WTC11 (cell line): ENCODE measurements at places on chromosomes 5 and 9. TPM values are rescaled to one million over a fixed set of nuclear protein-coding genes. Genes with fewer than 3 reads are reported as not detected.

FOXD4 gene
- 0.13 to 0.25 TPM (median 0.21 TPM) in 3 replicates for total RNA-seq

DNA sequence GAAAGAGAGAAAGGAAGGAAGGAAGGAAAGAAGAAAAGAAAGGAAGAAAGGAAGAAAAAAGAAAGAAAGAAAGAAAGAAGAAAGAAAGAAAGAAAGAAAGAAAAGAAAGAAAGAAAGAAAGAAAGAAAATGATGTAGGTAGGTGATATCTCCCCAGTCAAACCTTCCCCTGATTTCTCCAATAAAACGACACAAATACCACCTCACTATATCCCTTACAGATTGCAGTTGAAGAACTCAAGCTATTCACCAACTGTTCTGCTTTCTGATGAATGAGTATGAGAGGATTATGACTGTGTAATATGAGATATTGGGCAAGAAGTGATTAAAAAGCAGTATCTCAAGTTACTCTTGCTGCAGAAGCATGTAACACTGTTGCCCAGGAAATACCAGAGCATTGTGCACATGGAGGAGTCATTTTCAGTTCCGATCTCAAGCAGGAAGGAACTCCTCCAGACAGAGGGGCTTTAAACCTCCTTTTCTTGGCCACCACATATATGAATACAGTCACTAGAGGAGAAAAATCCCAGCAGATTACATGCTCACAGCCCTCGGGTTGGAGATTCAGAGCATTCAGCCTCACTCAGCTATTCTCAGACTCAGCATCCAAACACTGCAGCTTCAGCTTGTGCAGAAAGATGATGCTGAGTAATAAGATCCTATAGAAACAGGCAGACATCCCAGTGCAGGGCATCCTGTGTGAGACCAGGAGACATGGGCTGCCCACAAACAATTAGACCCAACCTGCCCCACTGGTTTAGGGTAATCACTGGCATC is 61.4 kb downstream of the UGCG start:
- peaks cover 12% of the 10 kb centered on the region for H3K4me1 ChIP-seq
- DNase-seq: no peak
- H3K27ac ChIP-seq: no peak overlapping the region
- no peak overlapping the region for H3K4me3 ChIP-seq
- no peaks in the 10 kb centered on the region for H3K36me3 ChIP-seq

- no peaks in the 10 kb centered on the region for H3K27me3 ChIP-seq
- H3K4me1 ChIP-seq: no peaks in the 10 kb centered on the region
- H3K27ac ChIP-seq: no peak overlapping the region
- H3K4me3 ChIP-seq: no peak overlapping the region
These were observed 81.9 kb downstream of the COL27A1 start for GRCh38 chr9:114237247-114237646.

- DNase-seq: peak; percentile 56
- H3K27ac ChIP-seq: no peak overlapping the region
- H3K36me3 ChIP-seq: 0 out of 2 replicates have a peak, but pooled peaks cover 6% of the 10 kb centered on the region
- H3K27me3 ChIP-seq: peaks cover 36% of the 10 kb centered on the region
- H3K4me3 ChIP-seq: peak overlapping the region; percentile 81
These were observed 745 bp downstream of the GADD45G start for GRCh38 chr9:89605465-89606048.

DNA sequence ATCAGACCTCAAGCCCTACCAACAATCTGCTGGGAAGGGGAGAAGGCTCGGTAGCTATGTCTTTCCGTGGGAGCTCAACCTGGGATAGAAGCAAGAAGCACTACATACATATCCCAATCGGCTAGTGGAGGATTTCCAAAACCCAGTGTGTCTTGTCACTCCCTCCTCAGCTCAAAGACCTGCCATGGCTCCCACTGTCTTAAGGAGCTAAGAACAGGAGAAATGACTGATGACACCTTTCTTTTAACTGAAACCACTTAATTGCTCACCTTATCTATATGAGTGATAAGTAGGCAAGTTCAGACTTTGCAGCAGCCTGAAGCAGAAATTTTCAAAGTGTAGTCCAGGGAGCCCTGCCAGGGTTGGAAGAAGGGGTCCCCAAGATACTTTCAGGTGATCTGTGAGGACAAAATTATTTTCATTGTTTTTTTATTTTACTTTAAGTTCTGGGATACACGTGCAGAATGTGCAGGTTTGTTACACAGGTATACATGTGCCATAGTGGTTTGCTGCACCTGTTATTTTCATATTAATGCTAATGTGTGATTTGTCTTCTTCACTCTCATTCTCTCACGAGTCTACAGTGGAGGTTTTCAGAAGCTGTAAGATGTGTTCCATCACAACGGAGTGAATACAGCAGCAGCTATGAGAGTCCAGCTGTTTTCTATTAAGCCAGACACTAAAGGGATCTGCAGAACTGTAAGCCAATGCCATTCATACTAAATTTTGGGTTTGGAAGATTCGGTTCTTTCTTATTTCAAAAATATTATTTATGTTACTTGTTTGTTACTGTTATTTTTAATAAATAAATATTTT is 41.4 kb downstream of the PAX5 start:
- DNase-seq: no peak
- H3K27me3 ChIP-seq: peaks cover 58% of the 10 kb centered on the region
- H3K36me3 ChIP-seq: no peaks in the 10 kb centered on the region; the same call in 1 of the 2 replicates
- H3K4me1 ChIP-seq: peaks cover 23% of the 10 kb centered on the region

- H3K27me3 ChIP-seq: peaks cover 8% of the 10 kb centered on the region; the same call in 1 of the 2 replicates
- no peak overlapping the region for H3K4me3 ChIP-seq
- no peak overlapping the region for H3K27ac ChIP-seq
- no peak for DNase-seq
- H3K36me3 ChIP-seq: no peaks in the 10 kb centered on the region
These were observed 5.4 kb upstream of the SLC25A51 start for GRCh38 chr9:37909326-37909725.

GRCh38 chr5:129904667-129905472 is 605 bp downstream of the CHSY3 start:
- H3K4me3 ChIP-seq: peak overlapping the region; percentile 83
- DNase-seq: peak; percentile 30
- no peak overlapping the region for H3K27ac ChIP-seq

DNA sequence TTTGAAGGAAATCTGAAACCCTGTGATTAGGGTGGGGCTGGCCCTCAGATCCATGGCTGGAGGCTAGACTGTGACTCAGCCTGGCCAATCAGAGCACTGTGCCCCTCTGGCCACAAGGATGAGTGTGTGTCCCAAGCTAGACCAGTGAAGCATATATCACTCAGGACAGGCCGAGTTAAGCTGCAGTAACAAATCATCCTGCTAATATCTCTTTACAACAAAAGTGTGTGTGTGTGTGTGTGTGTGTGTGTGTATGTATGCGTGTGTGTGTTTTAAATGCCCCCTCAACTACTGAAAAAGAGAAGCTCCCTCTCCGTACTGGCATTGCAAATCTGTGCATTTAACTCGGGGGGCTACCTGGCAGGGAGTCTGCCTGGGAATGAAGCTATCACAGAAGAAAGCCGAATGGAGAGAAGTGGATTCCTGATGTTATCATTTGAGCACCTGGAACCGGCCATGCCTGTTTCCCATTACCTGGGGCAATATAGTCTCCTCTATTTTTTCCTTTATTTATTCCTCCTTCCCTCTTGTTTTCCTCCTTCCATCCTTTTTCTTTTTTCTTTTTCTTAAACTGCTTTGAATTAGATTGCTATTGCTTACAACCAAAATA is 25.6 kb downstream of the STC2 start:
- no peak overlapping the region for H3K4me3 ChIP-seq
- peak overlapping the region; percentile 93 for H3K27ac ChIP-seq
- peaks cover 50% of the 10 kb centered on the region for H3K4me1 ChIP-seq
- DNase-seq: no peak
- H3K36me3 ChIP-seq: peaks cover 1% of the 10 kb centered on the region

DNA sequence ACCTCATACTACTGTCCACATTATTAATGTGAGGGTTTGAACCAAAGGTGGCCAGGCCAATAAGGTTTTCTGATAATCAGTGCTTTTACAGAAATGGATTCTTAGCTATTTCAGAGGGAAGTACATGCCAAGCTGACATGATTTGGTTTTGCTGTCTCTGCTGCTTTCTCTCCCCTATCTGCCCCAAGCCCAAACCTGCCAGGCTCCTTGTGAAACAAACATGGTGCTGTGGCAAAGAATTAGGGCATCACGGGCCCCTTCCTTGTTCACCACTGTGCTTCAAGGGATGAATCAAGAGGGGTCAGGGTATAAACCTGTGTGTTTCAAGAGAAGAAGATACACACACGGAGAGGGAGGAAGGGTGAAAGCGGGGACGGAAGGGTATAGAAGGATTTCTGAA is 41.3 kb upstream of the SMU1 start:
- DNase-seq: no peak
- H3K27me3 ChIP-seq: no peaks in the 10 kb centered on the region
- no peak overlapping the region for H3K4me3 ChIP-seq
- H3K27ac ChIP-seq: no peak overlapping the region
- H3K4me1 ChIP-seq: peaks cover 3% of the 10 kb centered on the region; the same call in 1 of the 2 replicates
- H3K36me3 ChIP-seq: no peaks in the 10 kb centered on the region

RNF208 gene
- 13.3 to 14.8 TPM (median 14.3 TPM) in 3 replicates for total RNA-seq

SLC4A9 gene
- total RNA-seq: 0.37 to 0.76 TPM (median 0.50 TPM) in 3 replicates

- no peak overlapping the region for H3K27ac ChIP-seq
- no peak overlapping the region for H3K4me3 ChIP-seq
- H3K27me3 ChIP-seq: peaks cover 21% of the 10 kb centered on the region
- no peak for DNase-seq
- no peaks in the 10 kb centered on the region for H3K36me3 ChIP-seq
- H3K4me1 ChIP-seq: peaks cover 23% of the 10 kb centered on the region
These were observed 34.4 kb downstream of the GSN start for GRCh38 chr9:121302341-121302740.

SPINK5 gene
- 5.9 to 10.5 TPM (median 8.4 TPM) in 3 replicates for total RNA-seq

- H3K4me3 ChIP-seq: no peak overlapping the region
- no peaks in the 10 kb centered on the region for H3K36me3 ChIP-seq
These were observed 92.0 kb downstream of the PHF2 start for GRCh38 chr9:93668261-93668871.

DNA sequence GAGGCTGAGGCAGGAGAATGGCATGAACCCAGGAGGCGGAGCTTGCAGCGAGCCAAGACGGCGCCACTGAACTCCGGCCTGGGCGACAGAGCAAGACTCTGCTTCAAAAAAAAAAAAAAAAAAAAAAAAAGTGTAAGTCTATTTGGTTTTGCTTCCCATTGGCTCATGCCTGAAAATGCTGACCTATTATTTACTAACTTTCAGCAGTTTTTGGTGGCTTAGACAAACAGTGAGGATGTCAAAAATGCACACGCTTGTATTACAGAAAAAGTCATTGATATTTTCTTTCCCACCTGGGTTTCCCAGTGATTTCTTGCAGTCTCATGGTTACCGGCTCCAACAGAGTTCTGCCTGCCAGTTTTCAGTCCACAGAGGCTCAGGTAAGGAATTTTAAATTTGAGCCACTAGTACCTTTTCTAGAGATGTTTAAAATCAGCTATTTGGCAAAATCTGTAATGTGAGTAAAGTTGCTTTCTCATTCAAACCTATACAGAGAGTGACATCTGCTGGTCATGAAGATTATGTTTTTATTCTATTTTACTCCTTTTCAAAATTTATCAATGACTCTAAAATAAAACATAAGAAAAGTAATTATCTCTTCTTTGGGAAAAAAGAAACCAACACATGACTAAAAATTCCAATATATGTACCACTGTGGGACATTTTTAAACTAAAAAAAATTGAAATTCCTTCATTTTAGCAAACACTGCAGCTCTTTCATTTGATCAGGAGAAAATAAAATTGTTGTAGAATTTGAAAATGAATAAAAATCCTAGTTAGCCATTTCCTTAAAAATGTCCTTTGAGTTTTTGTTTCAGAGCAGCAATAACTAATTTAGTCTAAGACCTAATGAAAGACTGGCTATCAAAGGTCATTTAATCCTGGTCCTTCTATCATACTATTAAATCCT is 8.8 kb downstream of the FAM200C start:
- peaks cover 9% of the 10 kb centered on the region for H3K27me3 ChIP-seq
- H3K36me3 ChIP-seq: peaks cover 11% of the 10 kb centered on the region
- no peak for DNase-seq
- H3K4me3 ChIP-seq: no peak overlapping the region
- H3K4me1 ChIP-seq: no peaks in the 10 kb centered on the region

GRCh38 chr5:86617309-86617755 is 409 bp upstream of the COX7C start:
- DNase-seq: no peak
- peak overlapping the region; percentile 100 for H3K4me3 ChIP-seq
- no peaks in the 10 kb centered on the region for H3K27me3 ChIP-seq
- peaks cover 42% of the 10 kb centered on the region for H3K36me3 ChIP-seq
- no peak overlapping the region for H3K27ac ChIP-seq

DMRT3 gene
- total RNA-seq: not detected in 3 replicates

TAS2R1 gene
- total RNA-seq: not detected in 3 replicates

LCN9 gene
- total RNA-seq: 1.4 to 2.6 TPM (median 1.7 TPM) in 3 replicates

CNTNAP3 gene
- total RNA-seq: 4.6 to 7.9 TPM (median 4.8 TPM) in 3 replicates

- H3K4me3 ChIP-seq: peak overlapping the region; percentile 81; the same call in 1 of the 2 replicates
- no peak for DNase-seq
- peaks cover 26% of the 10 kb centered on the region for H3K36me3 ChIP-seq
These were observed 100.7 kb upstream of the TRPC7 start for GRCh38 chr5:136466041-136466415.
